ENCODE measurements at places on chromosomes 13 and 19. TPM values are rescaled to one million over a fixed set of nuclear protein-coding genes. Genes with fewer than 3 reads are reported as not detected.

GRCh38 chr13:90719461-90719860, 628.0 kb upstream of the MIR17HG start:
- no peak for DNase-seq

- DNase-seq = no peak
Measured at GRCh38 chr19:10363789-10364281, 16.5 kb downstream of the TYK2 start.

DNA sequence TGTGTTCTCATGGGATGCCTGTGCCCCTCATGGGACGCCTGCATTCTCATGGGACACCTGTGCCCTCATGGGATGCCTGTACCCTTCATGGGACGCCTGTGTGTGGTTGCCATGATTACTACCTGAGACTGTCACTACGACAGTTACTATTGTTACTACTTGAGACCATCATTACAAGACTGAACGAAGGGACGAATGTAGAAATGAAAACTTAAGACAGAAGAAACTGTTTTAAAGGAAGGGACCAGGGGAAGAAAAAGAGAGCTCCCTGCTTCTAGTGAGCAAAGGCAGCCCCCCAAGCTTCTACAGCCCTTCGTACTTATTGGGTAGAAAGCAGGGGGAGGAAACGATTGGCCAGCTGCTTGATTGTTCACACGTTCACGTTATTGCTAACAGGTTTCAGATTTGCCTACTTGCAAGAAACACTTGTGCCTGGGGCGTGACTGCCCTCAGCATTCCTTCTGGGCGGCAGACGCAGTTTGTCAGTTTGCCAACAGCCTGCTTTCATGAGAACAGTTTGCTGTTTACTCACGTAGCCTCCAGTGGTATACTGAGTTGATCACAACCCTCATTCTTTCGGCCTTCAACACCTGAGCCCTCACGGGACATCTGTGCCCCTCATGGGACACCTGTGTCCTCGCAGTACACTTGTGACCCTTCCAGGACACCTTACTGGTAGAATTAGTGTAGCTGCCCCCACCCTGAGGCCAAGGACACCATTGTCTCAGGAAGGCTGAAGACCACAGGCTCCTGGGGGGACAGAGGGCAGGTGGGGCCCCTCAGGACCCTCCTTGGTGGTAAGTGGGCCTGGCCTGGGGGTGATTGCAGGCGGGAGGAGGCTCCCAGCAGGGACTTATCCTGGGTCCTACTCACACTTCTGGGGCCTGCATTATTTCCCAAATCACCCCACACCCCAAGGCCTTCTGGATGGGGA, 2.5 kb upstream of the S1PR4 start:
- no peak for DNase-seq

DNA sequence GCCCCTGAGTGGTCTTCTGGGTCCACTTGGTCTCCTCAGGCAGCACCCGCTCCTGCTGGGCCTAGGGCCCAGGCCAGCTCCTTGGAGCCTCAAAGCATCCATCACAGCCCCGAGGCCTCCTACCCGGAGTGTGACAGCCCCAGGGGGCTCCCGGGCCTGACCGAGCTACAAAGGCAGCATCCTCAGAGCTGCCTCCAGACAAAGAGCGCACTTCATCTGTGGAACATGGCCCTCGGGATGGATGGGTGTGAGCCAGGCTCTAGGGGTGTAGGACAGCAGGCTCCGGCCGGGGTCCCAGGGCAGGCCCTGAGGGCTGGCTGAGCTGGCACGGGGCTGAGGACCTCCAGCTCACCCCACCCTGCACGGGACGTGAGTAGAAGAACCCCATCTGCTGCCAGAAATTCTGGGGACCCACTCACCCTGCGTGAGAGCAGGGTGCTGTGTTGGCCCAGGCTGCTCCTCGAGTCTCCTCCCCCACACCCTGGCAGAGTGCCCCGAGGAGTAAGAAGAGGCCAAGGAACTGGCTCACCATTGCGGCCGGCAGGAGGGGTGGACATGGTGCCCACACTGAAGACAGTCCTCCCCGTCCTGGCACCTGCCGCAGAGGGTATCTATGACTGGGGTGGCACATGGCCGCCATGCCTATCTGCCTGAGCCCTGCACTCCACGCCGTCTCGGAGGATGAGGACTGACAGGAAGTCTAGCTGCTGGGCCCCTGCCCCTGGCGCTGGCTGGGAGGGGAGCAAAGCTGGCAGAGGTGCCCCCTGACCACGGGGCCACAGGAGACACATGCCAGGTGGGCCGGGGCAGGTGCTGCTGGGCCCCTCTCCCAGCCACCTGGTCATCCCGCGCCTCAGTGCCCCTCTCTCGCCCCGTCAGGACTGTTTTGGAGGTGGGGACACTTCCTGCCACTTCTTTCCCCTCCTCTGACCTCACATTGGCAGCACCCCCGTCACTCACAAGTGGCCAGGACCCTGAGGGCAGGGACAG, 22.3 kb downstream of the CEBPG start:
- no peak for DNase-seq

DNA sequence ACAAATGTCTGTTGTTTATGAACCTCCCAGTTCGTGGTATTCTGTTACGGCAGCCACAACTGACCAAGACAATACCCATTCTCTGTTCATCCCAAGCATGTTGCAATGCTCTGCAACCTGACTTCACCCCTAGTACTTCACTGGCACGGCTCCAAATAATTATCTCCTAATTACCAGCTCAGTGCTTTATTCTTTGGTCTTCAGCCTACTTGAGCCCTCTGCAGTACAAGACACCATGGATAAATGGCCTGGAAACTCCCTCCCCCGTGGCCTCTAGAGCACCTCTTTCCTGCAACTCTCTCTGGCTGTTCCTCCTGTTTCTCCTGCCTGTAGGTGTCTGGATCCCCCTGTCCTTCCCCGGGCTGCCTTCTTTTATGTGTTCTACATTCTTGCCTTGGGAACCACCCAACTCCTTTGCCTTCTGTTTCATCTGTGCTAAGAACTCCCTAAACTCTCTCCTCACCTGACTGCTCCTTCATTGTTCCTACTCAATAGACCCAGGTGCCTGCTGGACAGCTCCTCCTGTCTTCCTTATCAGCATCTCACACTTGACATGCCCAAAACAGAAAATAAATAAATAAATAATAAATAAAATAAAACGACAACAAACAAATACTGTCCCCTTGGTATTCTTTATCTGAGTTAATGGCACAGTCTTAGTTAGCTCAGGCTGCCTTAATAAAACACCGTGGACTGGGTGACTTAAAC, 200.4 kb upstream of the IPO5 start:
- DNase-seq = no peak

DNA sequence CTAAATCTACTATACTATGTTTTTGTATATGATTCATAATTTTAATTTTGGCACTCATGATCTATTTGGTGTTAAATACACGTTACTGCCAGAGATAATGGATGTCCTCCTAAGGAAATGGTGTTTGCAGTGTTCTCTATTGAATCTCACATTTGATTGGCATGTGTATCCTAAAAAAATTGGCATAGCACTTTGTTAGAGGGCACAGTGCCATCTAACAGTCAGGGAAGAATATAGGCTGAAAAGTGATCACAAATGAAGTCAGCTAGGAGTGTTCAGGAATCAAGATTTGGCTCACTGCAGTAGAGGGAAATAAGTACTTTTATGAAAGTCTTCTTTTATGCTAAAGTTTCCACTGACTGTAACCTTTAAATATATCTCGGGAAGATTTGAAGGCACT, 624.6 kb downstream of the GPC6 start:
- no peak for DNase-seq

DNA sequence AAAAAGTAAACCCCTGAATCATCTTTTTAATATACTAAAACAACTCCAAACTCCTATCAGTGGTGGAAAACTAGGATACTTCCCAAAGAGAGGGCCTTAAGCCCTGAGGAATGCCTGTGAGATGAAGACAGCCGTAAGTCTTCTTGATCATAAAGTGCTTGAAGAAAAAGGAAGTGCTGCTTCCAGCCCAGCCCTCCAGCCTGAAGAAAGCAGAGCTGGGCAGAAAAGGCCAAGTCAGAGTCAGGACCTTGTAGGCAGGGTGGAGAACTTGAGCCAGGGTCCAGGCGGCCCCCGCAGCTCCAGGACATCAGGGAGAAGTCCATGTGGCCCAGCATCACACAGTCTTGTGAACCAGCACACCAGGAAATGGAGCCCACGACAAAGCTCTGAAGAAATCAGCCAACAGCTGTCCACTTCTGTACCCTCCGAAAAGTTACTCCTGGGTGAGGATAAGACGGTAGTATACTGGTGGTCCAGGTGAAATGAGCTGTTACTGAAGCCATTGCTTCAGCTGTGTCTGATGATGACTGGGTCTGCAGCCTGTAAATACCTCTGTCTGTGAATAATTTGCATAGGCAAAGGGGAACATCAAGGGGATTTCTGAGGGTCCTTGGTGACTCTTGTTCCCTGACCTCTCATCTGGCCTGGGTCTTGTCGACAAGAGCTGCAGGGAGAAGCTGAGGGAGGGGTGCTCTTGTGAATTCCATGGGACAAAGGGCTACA, 18.7 kb upstream of the CRYL1 start:
- no peak for DNase-seq

DNA sequence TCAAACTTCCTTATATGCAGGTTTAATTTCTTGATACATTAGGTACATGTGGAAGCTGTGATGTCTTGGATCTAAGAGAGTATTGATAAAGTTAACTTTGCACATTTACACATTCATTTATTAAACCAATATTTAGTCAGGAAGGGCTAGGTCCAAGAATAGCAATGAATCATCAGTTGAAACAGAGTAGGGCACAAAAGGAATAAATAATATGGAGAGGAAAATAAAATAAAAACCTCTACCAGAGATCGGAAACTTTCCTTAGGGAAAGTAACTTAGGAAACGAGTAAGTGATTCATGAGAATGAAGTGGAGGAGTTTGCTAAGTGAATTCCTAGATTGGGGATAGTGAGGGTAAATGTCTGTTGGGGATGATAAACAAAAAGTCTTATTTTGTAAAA, 259.4 kb upstream of the DACH1 start:
- DNase-seq = no peak

FAM124A gene
- polyA plus RNA-seq = not detected

GRCh38 chr19:48284896-48285295, 15.0 kb downstream of the ZNF114 start:
- no peak for DNase-seq

DNA sequence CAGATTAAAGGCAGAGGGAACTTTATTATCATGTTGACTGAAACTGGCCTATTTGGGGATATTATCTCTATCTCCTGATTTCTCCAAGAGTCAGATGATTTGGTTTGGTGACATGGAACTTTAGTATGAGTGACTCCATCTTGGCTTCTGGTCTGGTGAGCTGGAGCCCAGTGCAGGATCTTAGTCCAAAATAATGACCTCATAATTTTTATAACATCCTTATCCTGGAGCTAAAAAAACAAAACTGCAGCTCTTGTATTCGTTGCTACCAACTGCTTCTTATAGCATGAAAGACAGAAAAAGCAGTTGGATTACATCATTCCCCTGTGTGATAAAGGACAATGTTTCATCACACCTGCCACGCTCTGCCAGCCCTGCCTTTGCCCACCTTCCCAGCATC, 39.3 kb upstream of the RNF17 start:
- DNase-seq = no peak

DNA sequence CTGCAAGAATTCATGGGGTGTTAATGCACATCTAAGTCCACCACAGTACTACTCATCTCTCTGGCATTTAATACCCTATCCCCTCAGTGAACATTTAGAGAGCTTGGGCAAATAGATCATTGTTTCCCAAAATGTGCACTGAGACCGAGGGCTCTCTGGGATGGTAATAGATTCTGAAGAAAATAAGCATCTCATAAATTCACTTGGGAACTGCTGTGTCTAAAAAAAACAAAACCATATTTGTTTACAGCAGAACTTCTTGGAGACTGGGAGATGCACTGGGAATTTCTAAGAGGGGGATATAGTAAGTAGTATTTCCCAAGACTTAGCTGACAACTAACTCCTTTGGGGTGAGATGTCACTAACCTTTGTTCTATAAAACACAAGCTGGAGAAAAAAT, 58.4 kb downstream of the ENOX1 start:
- no peak for DNase-seq

CLIP3 gene
- 0.13 TPM for polyA plus RNA-seq

Data from K562 (cell line).